ENCODE measurements at places on chromosomes 7 and 10. TPM values are rescaled to one million over a fixed set of nuclear protein-coding genes. Genes with fewer than 3 reads are reported as not detected.

The HOXA9 gene
- total RNA-seq, result not detected

The JCAD gene
- total RNA-seq, result under 0.01 TPM

The EZH2 gene
- 17.3 TPM for total RNA-seq

The RBM20 gene
- 0.33 TPM for total RNA-seq

The DYNC1I1 gene
- 1.2 TPM for total RNA-seq

The TSPAN33 gene
- total RNA-seq, result 3.1 TPM

The PDK4 gene
- total RNA-seq, result 10.2 TPM

The INSIG1 gene
- total RNA-seq, result 194 TPM

The DYDC2 gene
- not detected for total RNA-seq

The CALHM3 gene
- total RNA-seq, result not detected

The SLC29A4 gene
- total RNA-seq, result 0.36 TPM

The STEAP1B gene
- 37.9 TPM for total RNA-seq

The EVX1 gene
- total RNA-seq, result not detected

The MRPS24 gene
- 73.6 TPM for total RNA-seq

The TFR2 gene
- 0.36 TPM for total RNA-seq

The NAT16 gene
- total RNA-seq, result not detected

The HOXA6 gene
- total RNA-seq, result 0.33 TPM

The COL13A1 gene
- total RNA-seq, result not detected

The DKK1 gene
- total RNA-seq, result 18.6 TPM

The RHEB gene
- total RNA-seq, result 68.3 TPM

The STX1A gene
- 7.0 TPM for total RNA-seq

The CACNB2 gene
- not detected for total RNA-seq

The ZNF248 gene
- 4.3 TPM for total RNA-seq

The ZNF485 gene
- 5.6 TPM for total RNA-seq

The GIMAP1 gene
- total RNA-seq, result not detected

The TRPV5 gene
- not detected for total RNA-seq

The IGFBP1 gene
- total RNA-seq, result not detected

The OIT3 gene
- total RNA-seq, result not detected

The MRLN gene
- total RNA-seq, result not detected

The RPEL1 gene
- total RNA-seq, result 0.15 TPM

The ZNF783 gene
- total RNA-seq, result 5.0 TPM

The LRRN3 gene
- 0.73 TPM for total RNA-seq

The LRGUK gene
- total RNA-seq, result 0.34 TPM

The ITPRID1 gene
- not detected for total RNA-seq

The C7orf33 gene
- total RNA-seq, result not detected

The ELAPOR2 gene
- 5.6 TPM for total RNA-seq

The ZNF488 gene
- under 0.01 TPM for total RNA-seq

The PAX4 gene
- total RNA-seq, result not detected

The HTR5A gene
- not detected for total RNA-seq

The SLC39A12 gene
- total RNA-seq, result 0.67 TPM

The SUN3 gene
- total RNA-seq, result 0.67 TPM

The TYW1 gene
- 17.0 TPM for total RNA-seq

The NKX2-3 gene
- not detected for total RNA-seq

The TACC2 gene
- total RNA-seq, result 11.0 TPM

The TMEM196 gene
- not detected for total RNA-seq

The LEP gene
- total RNA-seq, result not detected

The RRP12 gene
- 27.6 TPM for total RNA-seq

The FKBP6 gene
- total RNA-seq, result not detected

The LMBR1 gene
- total RNA-seq, result 44.0 TPM

The CUX1 gene
- total RNA-seq, result 40.0 TPM

The GDF2 gene
- not detected for total RNA-seq

The DIP2C gene
- total RNA-seq, result 49.2 TPM

The UBTD1 gene
- total RNA-seq, result 44.0 TPM

The SPAM1 gene
- not detected for total RNA-seq

The FGL2 gene
- total RNA-seq, result not detected

The KIF20B gene
- 13.8 TPM for total RNA-seq

The PRF1 gene
- not detected for total RNA-seq

The PLAC9 gene
- total RNA-seq, result 4.2 TPM

The ABCB1 gene
- 0.67 TPM for total RNA-seq
